Effector CD8-positive, alpha-beta T cell (primary cell): ENCODE measurements at places on chromosomes 5 and 9.

DNA sequence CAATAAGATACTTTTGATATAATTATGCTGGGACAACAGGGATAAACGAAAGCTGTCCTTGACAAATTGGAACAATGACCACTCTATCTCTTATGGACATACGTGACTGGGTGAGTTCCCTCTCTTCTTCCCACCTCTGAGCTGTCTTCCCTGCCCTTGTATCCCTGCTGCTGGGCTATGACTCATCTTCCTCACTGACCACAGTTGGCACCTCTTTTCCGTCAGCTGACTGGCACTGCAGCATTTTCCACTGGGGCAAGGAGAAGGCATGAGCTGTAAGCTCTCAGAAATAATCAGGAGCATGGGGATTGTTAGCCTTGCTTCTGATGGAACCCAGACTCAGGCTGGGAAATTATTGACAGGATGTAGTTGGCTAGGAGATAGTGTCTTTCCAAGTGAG lies 48.7 kb downstream of the PCSK1 start:
- DNase-seq: no peak

DNA sequence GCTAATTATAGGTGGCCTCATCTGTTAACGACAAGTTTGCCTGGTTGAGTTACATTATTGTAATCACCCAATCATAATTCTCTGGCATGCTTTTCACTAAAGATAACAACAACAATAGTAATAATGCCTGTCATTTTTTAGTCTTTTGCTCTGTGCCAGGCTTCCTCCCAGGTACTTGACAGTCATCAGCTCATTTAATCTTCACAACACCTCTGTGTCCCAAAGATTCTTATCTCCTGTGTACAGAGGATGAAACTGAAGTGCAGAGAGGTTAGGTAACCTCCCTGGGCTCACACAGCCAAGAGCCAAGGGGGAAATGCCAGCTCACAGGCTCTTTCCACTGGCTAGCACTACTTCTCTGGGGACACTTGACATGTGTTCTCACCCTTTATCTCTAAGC lies 77.5 kb downstream of the DAB2IP start:
- DNase-seq: no peak

DNA sequence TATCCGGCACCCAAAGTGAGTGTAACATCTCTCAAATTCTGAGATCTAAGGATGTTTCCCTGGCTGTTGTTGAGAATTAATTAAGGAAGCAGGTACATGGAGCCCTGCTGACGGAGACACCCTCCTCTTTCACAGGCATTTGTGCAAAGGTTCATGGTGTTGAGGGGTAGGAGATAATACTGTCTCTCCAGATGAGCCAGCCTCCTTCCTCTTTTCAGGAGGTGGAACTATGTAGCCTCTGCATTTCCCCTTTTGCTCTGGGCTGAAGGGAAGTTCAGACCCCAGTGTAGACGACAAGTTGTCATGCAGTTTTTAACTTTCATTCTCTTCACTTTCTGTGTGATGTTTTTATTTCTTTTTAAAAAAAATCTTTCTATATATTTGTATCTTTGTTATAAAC lies 107.5 kb downstream of the GALNT10 start:
- DNase-seq: no peak

DNA sequence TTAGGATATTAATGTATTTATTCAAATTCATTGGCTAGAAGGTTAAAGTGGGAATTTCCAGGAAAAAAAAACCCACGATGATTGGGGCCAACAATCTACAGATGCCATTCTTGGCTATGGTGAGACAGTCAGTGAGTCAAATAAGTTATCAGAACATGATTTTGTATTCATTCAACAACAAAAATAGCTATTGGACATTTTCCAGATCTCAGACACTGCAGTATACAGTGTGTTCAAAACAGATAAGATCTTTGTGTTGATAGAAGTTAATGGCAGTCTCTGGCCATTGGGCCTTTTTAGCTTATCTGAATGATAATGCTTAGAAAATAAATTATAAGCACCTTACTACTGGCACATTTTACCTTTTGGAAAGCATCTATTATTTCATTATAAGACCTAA lies 547.7 kb downstream of the MAT2B start:
- no peak for DNase-seq
